ENCODE measurements at places on chromosomes 16 and 17.

DNA sequence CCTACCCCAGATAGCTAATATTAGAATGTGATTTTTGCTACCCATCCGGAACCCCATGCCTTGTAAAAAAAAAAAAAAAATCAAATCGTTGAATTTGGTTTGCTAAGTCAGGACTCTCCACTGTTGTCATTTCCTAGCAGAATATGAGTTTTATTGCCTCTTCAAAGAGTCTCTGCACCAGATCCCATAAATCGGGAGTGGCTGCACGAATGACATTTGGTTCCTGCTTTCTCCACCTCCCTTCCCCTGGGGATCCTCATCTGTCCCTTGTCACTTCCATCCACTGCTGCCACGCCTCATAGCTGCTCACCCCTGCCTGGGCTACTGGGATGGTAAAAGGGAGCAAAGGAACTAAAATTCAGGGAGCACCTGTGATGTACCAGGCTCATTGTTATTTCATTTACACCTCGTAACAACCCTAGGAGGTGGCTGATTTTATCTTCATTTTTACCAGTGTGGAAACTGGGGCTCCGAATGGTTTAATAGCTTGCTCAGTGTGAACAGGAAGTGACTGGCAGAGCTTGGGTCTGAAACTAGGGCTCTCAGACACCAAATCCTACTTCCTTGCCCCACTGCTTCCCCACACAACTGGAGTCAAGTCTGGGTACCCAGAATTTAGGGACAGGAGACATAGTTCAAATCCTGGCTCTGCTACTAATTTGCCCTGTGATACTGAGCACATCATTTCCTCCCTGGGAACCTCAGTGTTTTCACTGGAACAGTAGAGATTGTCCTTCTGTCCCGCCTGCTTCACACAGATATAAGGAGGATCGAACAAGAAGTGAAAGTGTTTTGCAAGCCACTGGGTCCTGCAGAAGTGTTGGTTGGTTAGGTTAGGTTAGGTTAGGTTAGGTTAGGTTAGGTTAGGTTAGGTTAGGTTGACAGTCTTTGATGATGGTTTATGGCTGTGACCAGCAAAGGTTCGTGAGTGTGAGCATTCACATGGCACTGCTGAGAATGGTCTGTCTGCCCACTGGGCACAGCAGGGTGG, 585 bp upstream of the KRT36 start:
- no peak for DNase-seq

GRCh38 chr16:839643-840408, 39.3 kb upstream of the GNG13 start:
- DNase-seq, result no peak

DNA sequence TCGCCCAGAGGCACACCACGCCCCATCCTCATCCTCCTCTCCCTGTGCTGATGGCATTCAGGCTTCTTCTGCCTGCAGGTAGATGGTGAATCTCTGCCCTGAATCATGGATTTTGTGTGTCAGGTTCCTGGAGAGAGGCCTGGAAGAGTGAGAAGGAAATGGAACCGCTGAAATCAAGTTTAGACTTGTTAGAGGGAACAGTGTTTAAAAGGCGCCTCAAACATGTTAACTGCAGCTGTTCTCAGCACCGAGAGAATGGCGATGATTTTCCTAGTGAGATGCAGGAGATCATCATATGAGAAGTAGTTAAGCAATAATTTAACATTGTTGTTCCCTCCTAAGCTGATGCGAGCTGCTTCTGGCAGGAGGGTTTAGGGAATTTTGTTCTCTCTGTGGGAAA, 744.4 kb upstream of the EEF2KMT start:
- no peak for DNase-seq

GRCh38 chr17:36945140-36945539, 3.6 kb upstream of the AATF start:
- no peak for DNase-seq

- no peak for DNase-seq
Measured at GRCh38 chr16:53715023-53715384, 11.0 kb downstream of the FTO start.

GRCh38 chr17:29583324-29584248, 5.9 kb downstream of the GIT1 start:
- DNase-seq, result no peak

GRCh38 chr17:44967907-44968224, 237 bp downstream of the C1QL1 start:
- no peak for DNase-seq

- peak; percentile 4 for DNase-seq
Measured at GRCh38 chr16:72126429-72126765, 32.8 kb downstream of the DHX38 start.

- no peak for DNase-seq
Measured at GRCh38 chr17:75758131-75758905, 6.7 kb downstream of the GALK1 start.

- peak; percentile 88 for DNase-seq
Measured at GRCh38 chr17:42677921-42678781, 1.4 kb upstream of the PLEKHH3 start.

DNA sequence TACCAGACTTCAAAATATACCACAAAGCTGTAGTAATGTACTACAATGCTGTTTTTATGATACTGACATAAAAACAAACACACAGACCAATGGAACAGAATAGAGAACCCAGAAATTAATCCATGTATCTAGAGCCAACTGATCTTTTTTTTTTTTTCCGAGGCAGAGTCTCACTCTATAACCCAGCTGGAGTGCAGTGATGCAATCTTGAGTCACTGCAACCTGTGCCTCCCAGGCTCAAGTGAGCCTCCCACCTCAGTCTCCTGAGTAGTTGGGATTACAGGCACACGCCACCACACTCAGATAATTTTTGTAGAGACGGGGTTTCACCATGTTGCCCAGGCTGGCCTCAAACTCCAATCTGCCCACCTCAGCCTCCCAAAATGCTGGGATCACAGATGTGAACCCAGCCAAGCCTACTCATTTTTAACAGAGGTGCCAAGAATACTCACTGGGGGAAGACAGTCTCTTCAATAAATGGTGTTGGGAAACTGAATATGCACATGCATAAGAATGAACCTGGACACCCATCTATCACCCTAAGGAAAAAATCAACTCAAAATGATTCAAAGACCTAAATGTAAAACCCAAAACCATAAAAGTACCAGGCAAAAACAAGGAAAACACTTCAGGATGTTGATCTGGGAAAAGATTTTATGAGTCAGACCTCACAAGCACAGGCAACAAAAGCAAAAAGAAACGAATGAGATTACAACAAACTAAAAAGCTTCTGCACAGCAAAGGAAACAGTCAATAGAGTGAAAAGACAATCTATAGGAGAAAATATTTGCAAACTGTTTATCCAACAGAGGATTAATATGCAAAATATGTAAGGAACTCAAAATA, 63.1 kb downstream of the STX8 start:
- DNase-seq, result peak; percentile 42

- no peak for DNase-seq
Measured at GRCh38 chr17:2176499-2177169, 121.7 kb downstream of the HIC1 start.

DNA sequence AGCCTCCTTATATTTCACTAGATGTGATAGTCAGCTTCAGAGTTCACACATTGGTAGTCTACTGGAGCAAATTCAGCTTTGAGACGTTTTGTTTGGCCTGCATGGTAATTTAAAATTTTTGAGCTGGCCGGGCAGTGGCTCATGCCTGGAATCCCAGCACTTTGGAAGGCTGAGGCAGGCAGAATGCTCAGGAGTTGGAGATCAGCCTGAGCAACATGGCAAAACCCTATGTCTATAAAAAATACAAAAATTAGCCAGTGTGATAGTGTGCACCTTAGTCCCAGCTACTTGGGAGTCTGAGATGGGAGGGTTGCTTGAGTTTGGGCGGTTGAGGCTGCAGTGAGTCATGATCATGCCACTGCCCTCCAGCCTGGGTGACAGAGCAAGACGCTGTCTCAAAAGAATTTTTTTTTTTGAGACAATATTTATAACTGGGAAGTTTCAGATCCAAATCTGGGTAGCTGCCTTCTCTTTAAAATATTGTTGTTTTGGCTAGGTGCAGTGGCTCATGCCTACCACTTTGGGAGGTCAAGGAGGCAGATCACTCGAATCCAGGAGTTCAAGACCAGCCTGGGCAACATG, 4.8 kb upstream of the BLMH start:
- DNase-seq, result peak; percentile 10

- peak; percentile 59 for DNase-seq
Measured at GRCh38 chr17:39667945-39668924, at the start of gene PNMT. Gene PNMT, plus strand, starts transcription at chr17:39668453. Its CDS starts 23 bp downstream, at chr17:39668476.

GRCh38 chr16:49552313-49552928, 178.8 kb downstream of the C16orf78 start:
- DNase-seq, result no peak

DNA sequence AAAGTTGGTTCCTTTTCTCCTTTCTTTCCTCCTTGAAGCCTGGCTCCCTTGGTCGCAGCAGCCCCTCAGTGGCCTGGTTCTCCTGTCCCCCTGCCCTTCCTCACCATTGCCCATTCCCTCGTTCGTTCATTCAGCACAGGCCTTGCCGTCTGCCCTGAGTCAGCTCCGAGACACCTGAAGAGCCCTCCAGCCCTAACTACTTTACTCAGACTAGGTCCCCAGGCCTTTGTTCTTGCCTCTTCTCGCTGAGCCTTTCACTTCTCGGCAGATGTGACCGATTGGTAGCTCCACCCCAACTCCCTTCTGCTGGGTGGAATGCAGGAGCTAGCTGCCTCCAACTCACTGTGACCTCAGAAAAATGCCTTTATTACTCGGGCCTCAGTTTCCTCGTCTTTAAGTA, 7.0 kb upstream of the ADAM11 start:
- DNase-seq, result no peak

GRCh38 chr17:2800367-2800766, 4.1 kb downstream of the RAP1GAP2 start:
- DNase-seq, result peak; percentile 12

GRCh38 chr17:52178012-52178411, 19.5 kb upstream of the CA10 start:
- no peak for DNase-seq

DNA sequence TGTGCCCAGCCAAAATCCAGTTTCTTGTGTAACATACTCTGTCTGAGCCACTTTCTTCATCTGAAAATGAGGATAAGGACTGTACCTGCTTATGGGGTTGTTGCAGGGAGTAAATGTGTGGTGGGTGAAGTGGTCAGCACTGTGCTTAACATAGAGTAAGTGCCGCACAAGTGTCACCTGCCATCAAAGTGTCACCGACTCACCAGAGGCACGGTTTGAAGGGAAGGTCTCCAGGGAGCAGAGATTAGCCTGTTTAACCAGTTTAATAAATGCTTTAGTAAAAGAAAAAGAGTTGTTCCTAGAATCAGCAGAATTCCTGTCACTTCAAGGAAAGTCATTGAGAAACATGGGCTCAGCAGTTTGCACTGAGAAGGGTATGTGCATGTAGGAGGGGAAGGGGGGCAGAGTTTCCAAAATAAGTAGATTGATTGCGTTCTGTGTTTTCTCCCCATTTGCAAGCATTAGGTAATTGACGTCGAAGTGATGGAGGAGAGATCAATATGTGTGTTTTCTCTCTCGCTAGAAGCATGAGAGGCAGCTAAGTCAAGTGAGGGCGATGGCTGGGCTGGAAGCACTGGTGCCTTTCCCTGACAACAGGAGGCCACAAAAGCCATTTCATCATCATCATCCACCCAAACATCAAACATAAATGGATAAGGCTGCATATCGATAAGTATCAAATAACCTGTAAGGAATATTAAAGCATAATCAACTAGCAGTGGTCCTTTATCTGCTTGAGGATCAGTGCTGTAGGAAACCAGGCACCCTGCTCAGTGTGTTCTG, 19.1 kb downstream of the FAM20A start:
- DNase-seq, result no peak

- DNase-seq, result no peak
Measured at GRCh38 chr17:7262935-7263800, 890 bp upstream of the CLDN7 start.

- DNase-seq, result no peak
Measured at GRCh38 chr16:60635548-60635947, 1400.7 kb downstream of the CDH8 start.

- DNase-seq, result no peak
Measured at GRCh38 chr17:47966079-47966519, 4.8 kb upstream of the CDK5RAP3 start.

DNA sequence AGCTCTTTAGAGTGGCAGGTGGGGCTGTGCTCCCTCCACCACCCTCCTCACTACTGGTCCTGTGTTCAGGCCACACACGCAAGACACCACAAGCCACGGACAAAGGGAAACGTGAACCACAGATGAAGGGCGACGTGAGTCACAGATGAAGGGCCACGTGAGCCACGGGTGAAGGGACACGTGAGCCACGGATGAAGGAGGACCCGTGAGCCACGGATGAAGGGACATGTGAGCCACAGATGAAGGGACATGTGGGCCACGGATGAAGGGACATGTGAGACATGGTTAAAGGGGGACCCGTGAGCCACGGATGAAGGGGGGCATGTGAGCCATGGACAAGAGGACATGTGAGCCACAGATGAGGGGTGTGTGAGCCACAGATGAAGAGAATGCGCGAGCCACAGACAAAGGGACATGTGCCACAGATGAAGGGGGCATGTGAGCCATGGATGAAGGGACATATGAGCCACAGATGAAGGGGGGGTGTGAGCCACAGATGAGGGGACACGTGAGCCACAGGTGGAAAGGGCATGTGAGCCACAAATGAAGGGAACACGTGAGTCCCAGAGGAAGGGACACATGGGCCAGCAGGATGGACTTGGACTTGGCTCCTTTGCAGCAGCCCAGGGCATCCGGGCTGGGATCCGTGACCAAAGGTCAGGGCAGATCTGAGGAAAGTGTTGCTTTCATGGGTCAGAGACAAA, 15.6 kb downstream of the ZNF469 start:
- DNase-seq, result no peak

DNA sequence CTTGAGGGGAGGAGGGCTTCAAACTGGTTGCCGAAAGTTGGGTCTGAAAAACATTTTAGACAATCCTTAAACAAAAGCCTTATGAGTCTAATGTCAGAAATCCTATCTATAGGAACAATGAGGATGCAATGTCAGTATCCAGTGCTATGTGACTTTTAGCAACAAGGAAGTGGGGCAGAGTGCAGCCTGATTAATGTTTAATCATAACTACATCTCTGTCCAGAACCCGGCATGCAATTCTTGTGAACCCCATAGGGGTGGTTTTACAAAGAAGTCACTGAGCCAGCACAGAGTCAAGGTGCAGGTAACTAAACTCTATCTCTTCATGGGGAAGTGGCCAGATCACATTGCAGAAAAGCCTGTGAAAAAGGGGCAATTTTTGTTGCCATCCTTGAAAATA, 267.5 kb downstream of the HS3ST4 start:
- DNase-seq, result no peak

GRCh38 chr16:3948378-3948995, 68.0 kb upstream of the CREBBP start:
- no peak for DNase-seq

DNA sequence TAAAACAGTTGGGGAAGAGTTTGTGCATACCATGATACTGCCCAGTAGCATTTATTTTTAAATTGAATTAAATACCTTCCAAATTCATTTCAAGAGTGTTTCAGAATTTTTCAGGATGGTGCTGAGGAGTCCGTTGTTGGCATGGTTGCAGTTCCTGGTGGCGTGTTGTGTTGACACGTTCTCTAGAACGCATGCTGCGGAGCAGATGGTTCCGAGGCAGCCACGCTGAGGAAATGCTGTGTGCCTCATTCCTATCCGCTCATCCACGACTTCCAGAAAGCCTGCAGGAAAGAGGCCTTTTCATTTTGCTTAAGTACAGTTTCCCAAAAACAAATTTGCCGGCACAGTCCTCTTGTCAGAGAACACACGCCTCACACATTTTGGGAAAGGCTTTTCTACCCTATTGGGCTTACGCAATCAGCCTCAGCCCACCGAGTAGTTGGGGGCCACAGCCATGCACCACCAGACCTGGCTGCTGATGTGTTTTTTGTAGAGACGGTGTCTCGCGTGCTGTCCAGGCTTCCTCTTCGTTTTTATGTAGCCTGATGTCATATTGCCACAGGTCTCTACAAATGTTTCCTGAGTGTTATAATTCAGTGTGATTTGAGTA, 32.1 kb upstream of the IL17C start:
- DNase-seq, result no peak
